Fibroblast of skin of scalp (primary cell): ENCODE measurements at places on chromosomes 5 and 9.

GRCh38 chr9:132931178-132931735, 13.2 kb downstream of the TSC1 start:
- peak; percentile 54 for DNase-seq

GRCh38 chr5:142779163-142779840, 9.1 kb downstream of the ARHGAP26 start:
- peak; percentile 48 for DNase-seq

GRCh38 chr5:133899506-133899905, 68.9 kb downstream of the C5orf15 start:
- no peak for DNase-seq

GRCh38 chr9:128372188-128372641, 1.0 kb downstream of the URM1 start:
- no peak for DNase-seq

DNA sequence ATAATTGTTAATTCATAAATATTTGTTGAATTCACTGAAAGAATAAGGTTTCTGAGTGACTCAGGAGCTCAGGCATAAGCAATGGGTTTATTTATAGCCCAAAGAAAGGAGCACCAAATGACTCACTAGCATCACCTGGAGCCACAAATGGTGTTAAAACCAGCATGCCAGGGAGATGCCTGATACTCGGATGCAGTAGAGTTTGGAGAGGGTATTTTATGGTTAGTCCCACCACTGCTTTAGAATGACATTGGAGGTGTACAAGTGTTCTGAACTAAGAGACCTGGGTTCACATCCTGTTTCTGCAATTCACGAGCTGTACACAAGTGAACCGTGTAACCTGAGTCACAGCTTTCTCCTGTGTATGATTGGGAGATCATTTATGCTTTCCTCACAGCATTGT, 25.2 kb downstream of the CCL28 start:
- no peak for DNase-seq

DNA sequence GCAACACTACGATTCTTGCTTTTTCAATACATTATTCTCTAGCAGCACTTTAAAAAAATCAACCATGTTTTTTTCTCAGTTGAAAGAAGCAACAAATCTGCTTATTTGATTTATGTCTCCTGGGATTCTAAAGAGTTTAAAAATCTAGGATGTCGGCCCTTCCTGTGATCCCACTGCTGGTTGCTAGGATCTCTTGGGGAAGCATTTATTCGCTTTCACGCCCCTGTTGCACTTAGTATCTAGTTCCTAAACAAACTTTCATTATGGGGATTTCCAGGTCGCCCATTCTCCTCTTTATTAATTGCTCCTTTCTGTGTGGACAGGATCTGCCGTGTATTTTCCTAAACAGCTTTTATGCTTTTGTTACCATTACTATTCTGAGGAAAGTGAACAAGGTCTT, 313.5 kb downstream of the AGTPBP1 start:
- no peak for DNase-seq

GRCh38 chr5:23269981-23270380, 237.4 kb upstream of the PRDM9 start:
- DNase-seq = no peak

DNA sequence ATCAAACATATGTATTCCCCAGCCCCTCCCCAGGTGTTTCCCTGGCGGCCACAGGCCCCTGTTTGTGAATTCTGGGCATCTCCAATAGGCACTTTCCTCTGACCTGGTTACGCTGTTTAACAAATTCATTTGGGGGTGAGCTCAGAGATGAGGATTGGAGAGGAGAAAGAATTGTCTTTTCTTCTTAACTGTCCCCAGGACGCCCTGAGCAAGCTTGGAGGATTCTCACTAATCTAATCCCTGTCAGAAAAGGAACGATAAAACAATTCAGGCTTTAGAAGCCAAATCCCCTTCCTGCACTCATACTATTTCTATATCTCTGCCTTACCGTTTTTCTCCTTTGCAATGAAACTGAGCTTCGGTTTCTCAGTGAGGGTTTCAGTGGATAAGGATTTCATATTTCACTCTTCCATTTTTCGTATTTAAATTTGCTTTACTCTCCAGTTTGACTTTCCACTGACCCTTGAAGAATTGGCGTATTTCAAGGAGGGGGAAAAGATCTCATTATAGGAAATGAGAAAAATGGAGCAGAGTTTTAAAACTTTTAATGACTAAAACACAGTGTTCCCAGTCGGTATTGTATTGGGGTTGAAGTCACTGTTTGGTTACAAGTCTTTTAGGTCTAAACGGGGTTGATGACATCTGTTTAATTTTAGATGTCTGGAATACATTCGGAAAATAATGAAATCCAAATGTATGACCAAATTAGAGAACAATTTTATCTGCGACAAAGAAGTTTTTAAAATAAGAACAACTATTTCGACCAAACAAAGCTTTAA, 180.1 kb downstream of the MACROH2A1 start:
- no peak for DNase-seq

GRCh38 chr5:52825826-52826225, 38.1 kb downstream of the ITGA1 start:
- no peak for DNase-seq

DNA sequence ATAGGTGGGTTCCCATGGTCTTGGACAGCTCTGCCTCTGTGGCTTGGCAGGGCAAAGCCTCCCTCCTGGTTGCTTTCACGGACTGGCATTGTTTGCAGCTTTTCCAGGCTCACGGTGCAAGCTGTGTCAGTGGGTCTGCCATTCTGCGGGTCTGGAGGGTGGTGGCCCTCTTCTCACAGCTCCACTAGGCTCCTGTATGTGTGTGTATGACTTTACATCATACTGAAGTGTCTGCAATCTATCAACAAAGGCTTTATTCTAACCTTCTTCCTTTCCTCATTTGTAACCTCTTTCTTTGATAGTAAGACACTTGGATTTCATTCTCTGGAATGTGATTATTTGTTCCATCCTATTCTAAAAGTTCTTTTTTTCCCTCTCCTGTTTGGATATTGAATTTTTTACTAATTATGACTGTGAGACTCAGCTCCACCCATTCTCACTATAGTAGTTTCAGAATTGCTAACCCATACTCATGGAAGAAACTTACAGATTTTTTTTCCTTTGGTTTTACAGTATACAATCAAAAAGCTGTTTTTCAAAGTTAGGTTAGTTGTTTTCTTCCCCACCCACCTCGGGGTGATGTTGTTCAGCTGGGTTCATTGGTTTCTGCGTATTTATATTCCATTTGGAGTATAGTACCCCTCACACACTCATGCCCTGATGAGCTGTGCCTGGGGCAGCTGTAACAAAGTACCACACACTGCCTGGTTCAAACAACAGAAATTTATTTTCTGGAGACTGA, 144.6 kb upstream of the OTULINL start:
- no peak for DNase-seq

- no peak for DNase-seq
Measured at GRCh38 chr9:78050421-78050820, 18.8 kb upstream of the GNAQ start.

GRCh38 chr5:135135530-135136226, 101.7 kb upstream of the PITX1 start:
- peak; percentile 21 for DNase-seq

DNA sequence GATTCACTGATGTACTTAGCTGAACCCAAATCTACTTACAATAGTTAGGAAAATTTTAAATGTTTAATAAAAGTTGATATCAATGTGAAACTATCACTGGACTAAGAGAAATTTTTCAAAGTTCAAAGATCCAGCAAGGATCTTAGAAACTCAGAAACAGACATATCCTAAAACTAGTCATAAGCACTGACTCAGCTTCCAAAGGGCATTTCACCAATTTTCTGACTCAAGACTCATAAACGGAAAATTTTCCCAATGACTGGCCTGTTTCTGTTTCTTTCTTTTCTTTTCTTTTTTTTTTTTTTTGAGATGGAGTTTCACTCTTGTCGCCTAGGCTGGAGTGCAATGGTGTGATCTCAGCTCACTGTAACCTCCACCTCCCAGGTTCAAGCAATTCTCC, 66.6 kb downstream of the CDC14B start:
- peak; percentile 82 for DNase-seq

GRCh38 chr5:571791-572190, 40.3 kb upstream of the CEP72 start:
- DNase-seq = no peak
